ENCODE measurements at places on chromosomes 3 and 15. TPM values are rescaled to one million over a fixed set of nuclear protein-coding genes. Genes with fewer than 3 reads are reported as not detected.

PPP2R3A gene
- polyA plus RNA-seq: 0.11 TPM

PTX3 gene
- 0.33 TPM for polyA plus RNA-seq

KLF13 gene
- polyA plus RNA-seq: 3.0 TPM

- DNase-seq: no peak
These were observed 7.2 kb downstream of the ISG20 start for GRCh38 chr15:88646088-88646405.

GRCh38 chr3:170355738-170356595, 1.5 kb upstream of the SKIL start:
- peak; percentile 31 for DNase-seq

DNA sequence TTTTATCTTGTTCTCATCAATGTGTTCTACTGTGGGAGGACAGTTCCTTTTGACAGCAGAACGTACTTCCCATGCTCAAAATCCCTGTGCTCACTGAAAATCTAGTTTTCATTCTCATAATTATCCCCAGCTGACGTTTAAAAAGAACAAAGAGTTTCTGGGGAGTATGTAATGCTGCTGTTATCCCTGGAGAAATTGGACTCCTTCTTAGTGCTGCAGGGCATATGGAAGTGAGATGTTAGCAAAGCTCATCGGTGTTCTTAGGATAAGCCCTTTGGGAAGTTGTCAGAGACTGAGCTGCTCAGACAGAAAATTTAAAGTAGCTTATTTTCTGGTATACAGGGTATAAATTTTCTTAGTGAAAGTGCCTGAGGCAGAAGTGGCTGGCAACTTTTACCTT, 66.5 kb downstream of the CDAN1 start:
- DNase-seq: no peak

DNA sequence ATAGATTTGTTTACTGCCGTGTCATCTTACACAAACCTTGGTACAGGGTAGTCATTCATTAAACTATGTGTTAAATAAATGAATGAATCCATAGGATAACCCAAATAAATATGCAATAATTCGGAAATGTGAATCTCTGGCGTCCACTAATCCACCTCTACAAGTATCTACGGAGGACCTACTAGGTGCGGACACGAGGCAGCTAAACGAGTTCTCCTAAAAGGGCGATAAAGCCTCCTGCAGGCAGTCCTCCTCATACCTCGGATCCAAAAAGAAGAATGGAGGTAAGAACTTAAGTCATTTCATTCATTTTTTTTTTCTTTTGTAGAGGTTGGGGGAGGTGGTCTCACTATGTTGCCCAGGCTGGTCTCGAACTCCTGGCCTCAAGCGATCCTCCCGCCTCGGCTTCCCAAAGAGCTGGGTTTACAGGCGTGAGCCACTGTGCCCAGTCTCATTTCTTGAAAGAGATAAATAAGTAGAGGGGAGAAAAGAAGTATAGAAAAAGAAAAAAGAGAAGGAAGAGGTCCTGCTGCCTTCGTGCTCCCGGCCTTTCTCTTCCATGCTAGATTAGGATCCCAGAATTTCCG, 706 bp upstream of the RPL35A start:
- peak; percentile 27 for DNase-seq

DNA sequence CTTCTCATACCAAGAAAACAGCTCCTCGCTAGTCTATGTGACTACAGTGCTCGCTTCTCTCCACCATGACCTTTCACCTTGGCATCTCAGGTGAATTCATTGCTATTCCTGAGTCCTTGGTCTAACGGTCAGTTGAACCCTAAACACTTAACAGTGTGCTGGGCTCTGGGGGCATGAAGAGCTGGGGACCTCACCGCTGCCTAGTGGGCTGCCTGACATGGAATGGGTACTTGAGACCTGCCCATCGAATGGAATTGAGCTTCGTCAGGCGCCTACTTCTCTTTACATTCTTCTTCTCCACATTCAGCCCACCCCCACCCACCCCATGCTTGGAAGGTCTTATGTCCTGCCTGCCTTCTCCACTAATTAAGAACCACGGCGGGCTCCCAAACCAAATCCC, 22.1 kb downstream of the BOC start:
- no peak for DNase-seq

DNA sequence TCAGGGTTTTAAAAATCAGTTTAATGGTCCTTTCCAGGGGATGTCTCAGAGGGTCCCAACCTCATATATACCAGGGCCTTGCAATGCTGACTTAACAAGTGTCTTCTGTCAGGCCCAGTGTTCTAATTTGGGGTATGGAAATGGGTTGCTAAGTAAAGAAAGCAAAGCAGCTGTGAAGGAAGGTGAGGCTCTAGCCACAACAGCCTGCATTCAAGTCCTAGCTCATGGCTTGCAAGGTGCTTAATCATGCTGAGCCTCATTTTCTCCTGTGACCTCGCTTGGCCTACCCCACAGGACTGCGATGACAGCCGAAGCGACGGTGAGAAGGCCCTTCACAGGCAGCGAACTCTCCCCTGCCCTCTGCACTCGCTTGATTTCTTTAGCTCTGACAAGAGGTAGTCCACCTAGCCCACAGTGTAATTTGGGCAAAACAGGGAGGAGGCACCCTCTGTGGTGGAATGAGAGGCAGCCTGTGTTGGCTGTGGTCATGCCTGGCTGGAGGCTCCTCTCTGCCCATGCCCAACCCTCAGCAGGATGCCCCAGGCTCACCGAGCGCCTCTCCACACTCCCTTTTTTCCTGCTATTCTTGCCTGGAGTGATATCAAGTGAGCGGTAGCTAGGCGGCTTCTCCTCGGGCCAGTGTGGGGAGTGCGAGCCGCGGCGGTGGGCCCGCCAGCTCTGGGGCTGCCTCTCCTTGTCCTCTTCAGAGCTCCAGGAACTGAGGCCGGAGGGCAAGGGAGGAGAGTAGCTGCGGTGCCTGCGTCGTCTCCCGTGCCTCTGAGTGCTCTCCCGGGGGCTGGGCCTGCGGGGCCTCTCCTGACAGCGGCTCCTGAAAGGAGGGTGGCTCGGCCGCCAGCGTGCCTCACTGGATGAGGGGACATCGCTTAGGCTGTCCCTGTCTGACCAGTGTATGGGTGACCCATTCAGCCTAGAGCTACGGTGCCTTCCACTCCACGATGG, 29.2 kb downstream of the ILDR1 start:
- DNase-seq: no peak

GRCh38 chr3:165746874-165747273, 90.3 kb downstream of the BCHE start:
- DNase-seq: no peak

DNA sequence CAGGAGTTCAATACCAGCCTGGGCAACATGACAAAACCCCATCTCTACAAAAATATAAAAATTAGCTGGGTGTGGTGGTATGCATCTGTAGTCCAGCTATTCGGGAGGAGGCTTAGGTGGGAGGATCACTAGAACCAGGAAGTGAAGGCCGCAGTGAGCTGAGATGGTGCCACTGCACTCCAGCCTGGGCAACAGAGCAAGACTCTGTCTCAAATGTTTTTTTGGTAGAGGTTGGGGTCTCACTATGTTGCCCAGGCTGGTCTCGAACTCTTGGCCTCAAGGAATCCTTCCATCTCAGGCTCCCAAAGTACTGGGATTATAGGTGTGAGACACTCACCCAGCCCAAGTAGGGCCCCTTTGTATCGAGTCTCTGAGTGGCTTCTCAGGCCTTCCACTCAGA, 1.9 kb upstream of the IFRD2 start:
- no peak for DNase-seq

GRCh38 chr15:78739206-78739605, 72.1 kb downstream of the ADAMTS7 start:
- no peak for DNase-seq

DNA sequence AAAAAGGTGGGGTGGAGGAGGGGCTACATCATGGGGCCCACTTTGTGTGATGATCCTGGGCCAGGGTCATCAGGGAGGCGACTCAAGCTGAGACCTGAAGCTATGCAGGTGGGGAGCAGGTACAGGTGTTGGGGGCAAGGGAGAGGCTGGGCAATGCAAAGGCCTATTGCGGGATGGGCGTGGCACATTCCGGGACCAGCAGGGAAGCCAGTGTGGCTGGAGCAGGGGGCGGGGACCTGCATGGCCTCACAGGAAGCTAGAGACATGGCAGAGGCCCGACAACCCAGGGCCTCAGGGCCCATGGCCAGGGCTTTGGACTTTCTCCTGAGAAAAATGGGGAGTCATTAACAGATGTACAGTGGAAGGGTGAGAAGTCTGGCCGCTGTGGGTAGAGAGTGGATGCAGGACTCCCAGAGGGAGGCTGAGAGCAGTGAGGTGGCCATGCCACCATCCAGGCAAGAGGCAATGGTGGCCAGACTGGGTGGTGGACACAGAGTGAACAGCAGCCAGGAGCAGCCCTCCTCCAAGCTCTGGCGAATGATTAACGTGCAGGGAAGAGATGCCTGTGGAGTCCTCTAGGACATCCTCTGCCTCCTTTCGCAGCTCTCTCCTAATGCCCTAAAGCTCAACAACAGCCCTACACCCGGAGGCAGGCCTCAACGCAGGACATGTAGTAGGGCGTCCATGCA, 122.6 kb upstream of the ATP2B2 start:
- no peak for DNase-seq

- DNase-seq: no peak
These were observed 15.9 kb downstream of the ITPR1 start for GRCh38 chr3:4509043-4509442.
